ENCODE measurements at places on chromosomes 3 and 15. TPM values are rescaled to one million over a fixed set of nuclear protein-coding genes. Genes with fewer than 3 reads are reported as not detected.

SHC4 gene
- total RNA-seq: 10.2 TPM

CADM2 gene
- 0.21 TPM for total RNA-seq

CPLX3 gene
- 0.08 TPM for total RNA-seq

IGDCC3 gene
- total RNA-seq: 0.08 TPM

SCN11A gene
- not detected for total RNA-seq

LYSMD4 gene
- 6.2 TPM for total RNA-seq

SLC6A1 gene
- total RNA-seq: not detected

CTSH gene
- total RNA-seq: 34.3 TPM

TGM5 gene
- 0.66 TPM for total RNA-seq

CDHR4 gene
- 0.26 TPM for total RNA-seq
